ENCODE measurements at places on chromosomes 13 and 19.

- no peak for DNase-seq
Observed at GRCh38 chr13:29125191-29125933, 305.2 kb downstream of the MTUS2 start.

- no peak for DNase-seq
Observed at GRCh38 chr19:58585442-58586132, 12.5 kb upstream of the MZF1 start.

DNA sequence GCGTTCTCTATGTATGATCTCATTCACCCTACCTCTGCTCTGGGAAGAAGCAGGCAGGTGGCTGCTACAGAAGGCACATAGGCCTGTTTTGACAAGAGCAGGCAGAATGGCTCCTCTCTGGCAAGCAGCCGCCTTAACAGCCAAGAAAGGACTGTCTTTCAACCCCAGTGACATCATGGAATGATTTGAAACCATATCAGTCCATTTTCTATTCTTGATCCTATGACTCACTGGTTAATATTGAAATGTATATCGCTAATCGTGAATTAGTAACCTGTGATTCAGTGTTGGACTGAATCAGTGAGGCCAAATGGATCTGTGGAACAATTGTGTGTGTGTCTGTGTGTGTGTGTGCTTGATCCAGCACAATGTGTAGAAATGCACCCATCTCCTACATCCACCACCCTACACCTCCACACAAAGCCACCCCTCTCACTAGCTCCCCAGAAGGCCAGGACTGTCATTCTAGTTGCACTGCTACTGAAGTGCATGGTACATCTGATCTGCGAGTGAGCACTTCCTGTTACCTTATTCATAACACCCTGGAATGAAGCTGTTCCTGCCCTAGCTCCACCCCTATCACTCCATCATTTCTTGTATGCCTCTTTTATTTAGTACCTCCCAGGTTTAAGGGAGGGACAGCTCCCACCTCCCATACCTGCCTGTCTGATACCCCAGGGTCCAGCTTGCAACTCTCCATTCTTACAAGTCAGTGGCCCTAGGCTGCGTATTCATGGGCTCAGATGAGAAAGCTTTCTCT is 460.0 kb downstream of the FOXO1 start:
- DNase-seq, result peak; percentile 19

DNA sequence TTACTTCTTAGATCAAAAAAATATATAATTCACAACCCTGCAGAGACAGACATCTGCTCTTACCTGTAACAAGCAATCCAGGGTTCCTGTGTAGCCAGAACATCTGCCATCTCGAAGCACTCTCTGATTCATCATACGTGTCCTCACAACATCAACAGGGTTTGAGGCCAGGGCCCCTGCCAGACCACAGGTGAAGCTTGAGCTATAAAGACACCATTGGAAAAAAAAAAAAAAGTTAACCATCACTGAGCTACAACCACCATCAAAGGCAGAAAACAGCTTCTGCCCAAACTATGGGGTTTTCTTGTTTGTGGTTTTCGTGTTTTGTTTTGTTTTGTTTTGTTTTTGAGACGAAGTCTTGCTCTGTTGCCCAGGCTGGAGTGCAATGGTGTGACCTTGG is 19.3 kb downstream of the SLC25A30 start:
- no peak for DNase-seq

GRCh38 chr13:33508060-33508459 is 222.5 kb upstream of the STARD13 start:
- no peak for DNase-seq

- no peak for DNase-seq
Observed at GRCh38 chr13:20121159-20121525, 39.7 kb downstream of the GJA3 start.

Data from NCI-H226 (cell line).